HFF-Myc (cell line): ENCODE measurements at places on chromosomes 6 and 20.

DNA sequence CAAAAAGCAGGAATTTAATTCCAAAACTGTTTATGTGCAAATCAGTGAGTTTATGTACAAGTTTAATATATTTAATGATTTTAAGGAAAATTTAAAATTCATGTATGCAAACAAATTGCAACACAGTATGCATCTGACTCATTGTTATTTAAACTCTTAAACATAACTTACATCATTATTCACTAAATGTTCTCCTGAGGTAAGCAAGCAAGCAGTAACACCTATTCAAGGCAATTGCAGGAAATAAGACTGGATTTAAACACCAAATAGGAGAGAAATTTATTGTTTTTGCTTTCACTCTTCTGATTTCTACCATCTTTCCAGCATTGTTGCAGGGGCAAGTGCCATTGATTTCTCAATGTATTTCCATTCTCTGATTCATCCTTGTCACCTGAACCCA lies 239.5 kb downstream of the TFAP2A start:
- no peak for DNase-seq

GRCh38 chr20:44208770-44209169 lies 1.8 kb downstream of the OSER1 start:
- no peak for DNase-seq

- DNase-seq, result no peak
These were observed 463.8 kb downstream of the ADGRB3 start for GRCh38 chr6:69098910-69099309.

- no peak for DNase-seq
These were observed 522.9 kb upstream of the ARID1B start for GRCh38 chr6:156254240-156254639.

DNA sequence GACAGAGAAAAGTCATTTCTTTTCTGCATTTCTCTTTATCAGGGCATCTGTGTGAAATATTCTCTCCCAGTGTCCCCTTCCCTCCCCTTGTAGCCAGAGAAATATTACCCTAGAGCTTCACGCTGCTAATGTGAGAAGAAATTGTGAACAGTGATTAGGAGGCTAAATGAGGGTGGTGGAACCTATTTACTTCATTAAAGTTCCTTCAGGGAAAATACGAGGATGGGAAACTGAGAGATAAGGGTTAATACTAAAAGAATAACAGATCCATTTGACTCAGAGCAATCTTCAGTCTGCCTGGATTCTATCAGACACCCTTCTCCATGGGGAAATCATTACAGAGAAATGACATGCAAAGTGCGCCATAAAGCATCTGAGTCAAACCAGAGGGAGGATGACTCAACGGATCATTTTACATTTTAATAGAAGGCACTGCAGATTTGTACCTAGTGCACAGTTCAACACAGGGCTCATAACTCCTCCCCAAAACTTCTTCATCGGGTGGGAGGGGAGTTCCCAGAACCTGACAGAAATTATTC lies 131.3 kb downstream of the GJA10 start:
- peak; percentile 90 for DNase-seq

GRCh38 chr6:25007269-25007699 lies 71.5 kb upstream of the RIPOR2 start:
- no peak for DNase-seq

DNA sequence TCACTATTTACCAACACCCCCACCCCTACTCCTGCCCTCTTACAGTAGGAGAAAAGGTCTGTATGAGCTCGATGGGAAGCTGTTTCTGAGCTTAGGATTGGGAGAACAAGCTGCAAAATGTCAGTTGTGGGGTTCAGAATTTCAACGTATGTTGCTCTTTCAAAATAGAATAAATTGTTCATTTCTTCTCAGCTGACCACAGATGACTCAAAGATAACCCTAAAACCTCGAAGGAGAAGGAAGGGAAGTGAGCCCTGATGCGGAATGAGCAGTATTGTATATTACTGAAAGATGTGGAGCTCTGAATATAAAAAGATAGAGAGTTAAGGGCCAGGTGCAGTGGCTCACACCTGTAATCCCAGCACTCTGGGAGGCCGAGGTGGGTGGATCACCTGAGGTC lies 35.9 kb upstream of the MYLIP start:
- DNase-seq, result no peak
